Lung (tissue), 17 donors: ENCODE measurements at places on chromosomes 6 and 20.

DNA sequence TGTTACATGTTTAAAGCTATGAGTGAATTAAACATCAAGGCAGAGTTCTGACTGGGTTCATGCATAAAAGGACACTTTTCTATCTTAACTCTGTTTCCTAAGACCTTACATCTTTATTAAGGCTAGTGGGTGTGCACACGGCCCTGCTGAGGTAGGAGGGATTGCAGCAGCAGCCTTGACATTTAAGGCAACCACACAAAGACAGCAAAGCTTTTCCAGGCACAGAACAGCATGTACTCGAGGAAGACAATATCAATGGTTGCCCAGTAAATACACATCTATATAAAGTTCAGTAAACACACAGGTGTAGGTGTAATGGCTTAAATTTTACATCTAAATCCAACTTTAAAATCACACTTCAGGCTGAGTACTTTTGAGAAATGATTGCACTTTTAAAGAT is 79.8 kb upstream of the LOC128125822 start:
- DNase-seq = no peak

GRCh38 chr20:46004889-46005473 is 3.7 kb upstream of the MMP9 start:
- peak; percentile 27 for DNase-seq

GRCh38 chr6:147441751-147442150 is 66.7 kb upstream of the SAMD5 start:
- DNase-seq = peak; percentile 76

GRCh38 chr6:35498422-35499067 is 1.7 kb upstream of the TEAD3 start:
- DNase-seq = no peak

DNA sequence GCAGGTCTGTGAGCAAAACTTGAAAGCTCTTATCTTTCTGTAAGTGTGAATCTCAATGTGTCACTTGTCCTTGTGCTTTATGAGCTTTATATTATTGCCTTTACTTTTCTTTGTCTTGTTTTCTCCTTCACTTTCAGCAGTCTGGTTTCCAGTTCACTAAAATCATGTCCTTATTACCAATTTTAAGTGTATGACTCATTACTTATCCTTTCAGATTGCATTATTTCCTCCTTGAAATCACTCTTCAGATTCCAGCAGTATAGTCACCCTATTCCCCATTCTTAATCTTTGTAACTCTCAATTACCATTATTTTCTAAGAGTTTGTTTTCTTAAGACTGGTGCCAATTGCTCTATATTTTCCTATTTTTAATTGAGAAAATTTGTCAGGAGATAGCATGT is 117.4 kb upstream of the GRIK2 start:
- DNase-seq = no peak

DNA sequence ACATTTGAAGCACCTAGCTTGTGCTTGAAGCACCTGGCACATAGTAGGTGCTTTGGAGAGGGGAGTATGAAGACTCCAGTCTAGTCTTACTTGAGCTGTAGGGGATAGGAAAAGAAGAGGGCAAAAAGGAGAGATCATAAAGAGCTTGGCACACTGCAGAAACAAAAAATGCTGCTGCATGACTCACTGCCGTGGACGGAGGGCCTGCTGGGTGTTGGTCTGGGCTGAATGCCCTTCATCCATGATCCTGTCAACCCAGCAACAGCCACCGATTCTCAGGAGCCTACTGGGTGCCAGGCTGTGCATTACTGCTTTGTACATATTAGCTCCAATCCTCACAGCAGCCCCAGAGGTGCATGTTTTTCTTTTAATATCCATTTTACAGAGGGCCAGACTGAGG is 6.0 kb downstream of the PDYN start:
- no peak for DNase-seq

- DNase-seq = no peak
These were observed 3.7 kb upstream of the TXNDC5 start for GRCh38 chr6:7914311-7914710.

DNA sequence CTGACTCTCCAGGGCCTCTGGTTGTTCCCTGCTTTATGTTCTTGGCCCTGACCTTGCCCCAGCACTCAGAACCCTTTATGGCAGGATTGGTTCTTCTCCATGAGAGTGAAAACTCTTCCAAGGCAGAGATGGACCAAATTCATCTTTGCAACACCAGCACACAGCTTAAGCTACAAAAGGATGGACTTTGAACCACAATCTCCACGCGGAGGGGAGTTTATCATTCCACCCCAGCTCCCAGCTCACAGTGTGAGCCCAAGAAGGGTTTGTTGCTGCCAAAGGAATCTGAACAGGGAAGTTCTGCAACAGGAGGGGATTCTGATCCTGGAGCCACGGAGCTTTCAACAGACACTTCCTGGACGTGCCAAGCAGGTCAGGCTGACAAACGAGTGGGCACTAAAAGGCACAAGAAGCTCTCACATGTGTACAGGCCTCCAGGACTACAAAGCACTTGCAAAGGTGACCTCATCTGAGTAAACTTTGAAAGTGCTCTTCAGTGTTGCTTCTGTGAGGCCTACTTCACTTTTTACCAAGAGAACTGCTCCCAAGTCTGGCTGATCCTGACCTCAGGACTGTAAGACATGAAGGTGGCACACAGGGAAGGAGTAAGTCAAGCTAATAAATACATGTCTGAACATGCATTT is 8.9 kb downstream of the FITM2 start:
- peak; percentile 24 for DNase-seq

DNA sequence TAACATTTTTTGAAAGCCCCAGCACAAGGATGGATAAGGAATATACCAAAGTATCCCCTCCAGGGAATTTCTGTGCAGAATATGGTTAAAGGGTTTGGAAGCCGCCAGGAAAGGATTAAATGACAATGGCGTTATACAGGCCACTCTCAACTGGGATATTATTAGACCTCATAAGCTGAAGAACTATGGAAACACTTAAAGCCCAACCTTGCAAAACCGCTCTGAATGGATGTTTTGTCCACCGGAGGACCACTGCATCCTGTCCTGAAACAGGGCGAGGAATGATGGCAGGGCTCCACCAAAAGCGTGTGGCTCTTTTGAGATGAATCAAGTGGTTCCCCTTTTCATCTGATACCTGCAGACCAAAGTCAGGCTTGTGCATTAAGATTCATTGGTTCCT is 32.4 kb downstream of the NFATC2 start:
- peak; percentile 11 for DNase-seq

GRCh38 chr6:33718713-33719112 is 7.2 kb upstream of the UQCC2 start:
- DNase-seq = no peak

DNA sequence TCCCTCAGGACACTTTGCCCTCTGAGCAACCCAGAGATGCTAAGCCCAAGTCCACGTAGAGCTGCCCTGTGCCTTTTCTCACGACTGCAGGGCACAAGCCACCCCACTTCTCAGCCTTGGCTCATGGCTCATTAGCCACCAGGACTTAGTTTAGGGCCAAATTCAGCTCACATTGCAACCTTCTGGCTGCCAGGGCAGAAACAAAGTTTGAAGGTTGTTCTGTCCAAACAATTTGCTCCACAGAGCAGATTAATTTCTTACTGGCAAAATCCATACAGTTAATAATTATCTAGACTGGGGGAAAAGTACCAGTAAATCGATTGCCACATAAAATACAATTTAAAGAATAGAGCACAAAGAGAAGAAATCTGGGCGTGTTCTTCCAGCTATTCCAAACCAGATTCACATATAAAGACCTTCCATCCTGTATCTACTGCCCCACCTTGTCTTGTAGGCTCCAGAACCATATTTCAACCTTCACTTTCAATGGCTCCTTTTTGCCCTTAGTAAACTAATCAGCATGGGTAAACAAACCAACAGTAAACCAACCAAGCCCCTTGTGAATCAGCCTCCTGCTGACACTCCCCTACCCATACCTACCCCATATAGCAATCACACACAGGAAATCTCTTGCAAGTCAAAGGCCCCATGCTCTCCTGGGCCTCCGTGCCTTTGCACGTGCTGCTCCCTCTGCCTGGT is 101.9 kb downstream of the QRSL1 start:
- DNase-seq = no peak

GRCh38 chr6:56176741-56177140 is 70.6 kb downstream of the COL21A1 start:
- no peak for DNase-seq

DNA sequence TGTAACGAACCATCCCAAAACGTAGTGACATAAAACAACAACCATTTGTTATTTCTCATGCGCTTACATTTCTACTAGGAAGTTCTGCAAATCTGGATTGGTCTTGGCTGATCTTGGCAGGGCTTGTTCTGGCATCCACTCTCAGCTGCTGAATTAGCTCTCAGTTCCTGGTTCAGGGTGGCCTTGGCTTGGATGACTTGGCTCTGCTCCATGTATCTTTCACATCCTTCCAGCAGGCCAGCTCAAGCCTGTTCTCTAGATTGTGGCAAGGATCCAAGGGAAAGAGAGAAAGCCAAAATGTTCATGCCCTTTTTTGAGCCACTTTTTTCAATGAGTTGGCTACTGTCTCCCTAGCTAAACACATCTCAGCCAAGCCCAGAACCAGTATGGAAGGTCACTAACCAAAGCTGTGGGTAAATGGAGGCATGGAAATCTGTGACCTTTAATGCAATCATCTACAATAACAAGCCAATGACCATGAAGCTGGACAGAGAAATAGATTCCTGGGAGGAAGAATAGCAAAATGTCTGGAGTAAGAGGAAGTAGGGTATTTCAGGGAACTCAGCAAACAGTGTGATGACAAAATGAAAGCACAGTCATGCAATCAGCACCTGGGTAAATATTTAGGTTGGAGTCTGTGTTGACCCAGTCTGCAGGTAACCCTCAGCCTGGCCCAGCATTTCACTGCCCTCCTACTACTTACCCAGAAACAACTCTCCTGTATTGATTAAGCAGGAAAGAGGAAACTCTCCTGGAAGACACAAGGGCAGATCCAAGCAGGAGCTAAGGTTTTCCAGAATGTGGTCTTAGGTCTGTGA is 32.7 kb upstream of the SNAP25 start:
- DNase-seq = peak; percentile 72

- no peak for DNase-seq
These were observed 106.3 kb upstream of the FOXA2 start for GRCh38 chr20:22690616-22691179.

DNA sequence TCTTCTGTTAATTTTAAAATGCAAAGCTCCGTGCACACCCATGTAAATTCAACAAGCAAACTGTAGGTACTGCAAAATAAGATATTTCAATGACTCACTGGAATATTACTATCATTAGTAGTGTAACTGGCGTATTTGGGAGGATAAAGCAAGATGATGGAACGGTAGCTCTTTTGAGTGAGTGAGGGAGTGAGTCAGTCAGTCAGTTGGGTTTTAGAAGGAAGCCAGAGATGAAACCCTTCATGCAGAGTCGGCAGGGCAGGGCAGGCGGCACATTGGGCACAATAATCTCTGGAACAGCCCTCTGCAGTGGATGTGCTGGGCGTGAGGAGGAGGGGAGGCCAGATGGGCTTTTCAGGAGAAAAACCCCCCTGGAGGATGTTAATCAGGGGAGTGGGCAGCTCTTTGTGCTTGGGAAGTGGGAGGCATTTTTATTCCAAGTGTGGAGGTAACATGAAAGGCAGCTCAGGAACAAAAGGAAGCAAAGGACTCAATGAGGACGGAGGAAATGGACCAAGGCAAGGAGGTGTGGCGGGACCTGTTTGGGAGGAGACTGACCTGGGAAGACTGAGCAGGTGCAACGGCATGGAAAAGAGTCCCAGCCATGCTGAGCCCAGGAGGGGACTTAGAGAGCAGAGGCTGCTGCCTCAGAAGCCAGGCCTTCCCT is 171.2 kb downstream of the ZDHHC14 start:
- DNase-seq = no peak

- DNase-seq = no peak
These were observed 448.1 kb downstream of the CBLN4 start for GRCh38 chr20:55557191-55557590.

GRCh38 chr6:129946439-129947140 is 71.8 kb upstream of the L3MBTL3 start:
- DNase-seq = no peak

DNA sequence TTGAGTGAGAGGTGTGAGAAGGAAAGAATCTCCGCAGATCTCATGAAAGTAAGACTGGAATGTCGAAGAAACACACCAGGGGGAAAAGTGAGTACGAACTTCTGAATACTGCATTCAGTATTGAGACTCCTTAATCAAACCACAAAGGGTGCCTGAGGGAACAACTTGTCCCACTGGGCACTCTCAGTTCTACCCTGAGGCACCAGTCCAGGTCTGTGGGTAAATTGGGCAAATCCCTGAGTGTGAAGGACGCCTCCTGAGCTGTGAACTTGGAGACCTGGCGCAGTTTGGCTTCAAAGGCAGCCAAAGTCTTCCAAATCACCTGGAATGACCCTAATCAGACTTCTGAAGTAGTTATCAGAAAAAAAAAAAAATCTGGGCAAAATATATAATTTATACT is 329.7 kb downstream of the BTBD9 start:
- no peak for DNase-seq

DNA sequence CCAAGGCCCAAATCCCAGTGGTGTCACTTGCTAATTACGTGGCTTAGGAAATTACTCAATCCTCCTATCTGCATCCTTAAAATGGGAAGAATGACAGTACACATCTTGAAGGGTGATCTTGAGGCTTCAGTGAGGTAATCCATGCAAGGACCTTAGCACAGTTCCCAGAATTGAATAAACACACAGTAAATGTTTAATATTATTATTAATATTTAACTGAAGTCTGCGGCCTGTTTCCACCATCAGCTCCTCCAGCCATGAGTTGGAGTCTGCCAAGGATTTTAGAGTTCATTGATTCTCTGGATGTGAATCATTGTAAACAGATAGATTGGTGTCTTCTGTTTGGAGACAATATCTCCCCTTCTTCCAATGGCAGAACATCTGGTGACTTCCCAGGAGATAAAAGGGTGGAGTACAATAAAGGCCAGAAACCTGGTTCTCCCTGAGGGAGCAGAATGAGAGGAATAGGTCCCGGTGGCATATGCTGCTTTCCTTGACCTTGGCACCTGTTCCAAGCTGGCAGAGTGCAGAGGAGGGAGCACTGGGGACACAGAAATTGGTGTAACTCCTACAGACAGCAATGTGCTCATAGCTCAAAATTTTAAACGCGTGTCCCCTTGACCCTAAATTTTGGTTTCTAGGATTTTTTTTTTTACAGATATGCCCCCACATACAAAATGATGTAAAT is 25.4 kb downstream of the UNC5CL start:
- DNase-seq = no peak

- DNase-seq = no peak
These were observed 1.1 kb downstream of the USP45 start for GRCh38 chr6:99514089-99514488.

GRCh38 chr20:2983508-2983907 is 59.9 kb upstream of the GNRH2 start:
- DNase-seq = no peak

DNA sequence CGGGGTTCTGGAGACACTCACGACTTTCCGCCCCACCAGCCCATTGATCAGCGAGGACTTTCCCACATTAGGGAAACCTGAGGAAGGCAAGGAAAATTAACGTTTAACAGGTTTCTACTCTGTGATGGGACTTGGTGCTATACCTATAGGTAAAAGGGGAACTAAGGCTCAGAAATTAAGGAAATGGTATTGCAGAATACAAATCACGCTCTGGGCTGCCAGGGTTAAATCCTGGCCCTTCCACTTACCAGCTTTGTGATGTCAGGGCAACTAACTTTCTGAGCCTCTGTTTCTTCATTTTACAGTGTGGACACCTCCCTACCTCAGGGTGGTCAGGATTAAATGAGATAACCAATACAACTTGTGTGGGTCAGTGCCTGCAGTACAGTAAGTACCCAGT is 8.8 kb downstream of the GNL1 start:
- DNase-seq = no peak

GRCh38 chr6:136612666-136613389 is 62.6 kb upstream of the MAP7 start:
- no peak for DNase-seq

- DNase-seq = no peak
These were observed 71.3 kb upstream of the TINAG start for GRCh38 chr6:54236984-54237383.
